T-cell (primary cell): ENCODE measurements at places on chromosomes 5 and 9. TPM values are rescaled to one million over a fixed set of nuclear protein-coding genes. Genes with fewer than 3 reads are reported as not detected.

The SLC36A3 gene
- total RNA-seq = not detected

GRCh38 chr5:78576376-78576775 is 72.2 kb downstream of the LHFPL2 start:
- H3K36me3 ChIP-seq = no peaks in the 10 kb centered on the region
- no peak overlapping the region for H3K27ac ChIP-seq
- H3K4me1 ChIP-seq = no peaks in the 10 kb centered on the region
- no peak overlapping the region for H3K4me3 ChIP-seq

The GFI1B gene
- 0.67 TPM for total RNA-seq

GRCh38 chr9:81423589-81424326 is 265.6 kb downstream of the TLE1 start:
- no peak for DNase-seq
- H3K4me1 ChIP-seq = no peaks in the 10 kb centered on the region
- no peaks in the 10 kb centered on the region for H3K36me3 ChIP-seq
- no peak overlapping the region for H3K27ac ChIP-seq
- no peak overlapping the region for H3K4me3 ChIP-seq
- H3K27me3 ChIP-seq = no peaks in the 10 kb centered on the region

The WWC1 gene
- 1.6 TPM for total RNA-seq

DNA sequence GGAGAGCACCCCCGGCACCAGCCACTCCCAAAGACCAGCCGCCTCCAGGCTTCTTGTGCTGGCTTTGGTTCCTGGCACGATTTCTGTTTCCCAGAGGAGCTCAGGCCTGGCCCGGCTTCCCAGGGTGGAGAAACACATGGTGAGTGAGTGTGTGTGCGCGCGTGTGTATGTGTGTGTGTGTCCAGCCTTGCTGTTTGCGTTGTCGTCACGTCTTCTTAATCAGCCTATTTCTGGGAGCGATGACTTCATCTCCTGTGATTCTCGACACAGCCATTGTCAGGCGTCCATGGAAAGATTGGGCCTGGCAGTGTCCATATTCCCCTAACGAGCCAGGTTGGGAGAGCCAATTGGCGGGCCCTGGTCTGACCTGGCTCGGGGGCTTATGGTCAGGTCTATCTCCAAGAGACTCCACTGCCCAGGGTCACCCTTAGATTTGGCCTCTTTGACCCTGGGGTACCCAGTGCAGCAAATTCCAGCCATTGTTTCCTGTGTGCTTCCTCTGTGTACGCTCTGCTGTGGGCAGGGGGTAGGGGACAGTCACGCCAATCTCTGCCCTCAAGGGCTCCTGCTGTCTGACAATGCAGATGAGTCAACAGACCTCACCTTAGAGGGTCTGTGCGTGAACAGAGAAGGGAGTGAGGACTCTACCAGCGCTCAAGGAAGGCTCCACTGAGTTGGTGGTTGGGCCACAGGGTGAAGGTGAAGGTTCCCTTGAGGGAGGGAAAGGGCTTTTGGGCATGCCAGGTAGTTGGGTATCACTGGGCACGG is 73.8 kb downstream of the DAB2IP start:
- H3K4me1 ChIP-seq = no peaks in the 10 kb centered on the region
- no peaks in the 10 kb centered on the region for H3K27me3 ChIP-seq
- H3K27ac ChIP-seq = no peak overlapping the region
- H3K36me3 ChIP-seq = no peaks in the 10 kb centered on the region
- no peak for DNase-seq

- H3K4me3 ChIP-seq = no peak overlapping the region
- no peaks in the 10 kb centered on the region for H3K27me3 ChIP-seq
- H3K27ac ChIP-seq = peak overlapping the region; percentile 99
Measured at GRCh38 chr5:131378721-131379541, 115.1 kb downstream of the CDC42SE2 start.

- H3K27ac ChIP-seq = no peak overlapping the region
- H3K4me1 ChIP-seq = no peaks in the 10 kb centered on the region
- no peak overlapping the region for H3K4me3 ChIP-seq
- no peaks in the 10 kb centered on the region for H3K27me3 ChIP-seq
- no peak for DNase-seq
- no peaks in the 10 kb centered on the region for H3K36me3 ChIP-seq
Measured at GRCh38 chr9:101925498-101925897, 187.1 kb upstream of the GRIN3A start.

DNA sequence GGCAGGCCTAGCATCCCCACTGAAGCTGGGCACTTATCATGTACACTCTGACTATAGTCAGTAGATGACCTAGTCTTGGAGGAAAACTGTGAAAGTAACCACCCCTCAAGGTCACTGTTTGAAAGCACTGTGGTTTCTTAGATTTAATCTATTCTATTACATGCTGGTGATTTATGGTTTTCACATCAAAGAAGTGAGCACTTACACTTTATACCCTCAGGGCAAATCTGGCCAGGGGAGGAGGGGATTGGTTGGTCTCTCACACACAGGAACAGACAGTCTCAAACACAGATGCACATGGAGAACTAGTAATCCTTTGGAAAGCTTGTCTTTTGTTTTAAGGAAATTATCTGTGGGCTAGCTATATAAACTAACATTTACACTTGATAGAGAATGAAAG is 17.9 kb upstream of the SPIN1 start:
- H3K27me3 ChIP-seq = no peaks in the 10 kb centered on the region
- H3K36me3 ChIP-seq = no peaks in the 10 kb centered on the region
- H3K27ac ChIP-seq = no peak overlapping the region
- no peak for DNase-seq
- no peaks in the 10 kb centered on the region for H3K4me1 ChIP-seq

GRCh38 chr5:175603987-175604739 is 53.7 kb upstream of the HRH2 start:
- H3K4me3 ChIP-seq = no peak overlapping the region
- H3K27me3 ChIP-seq = peaks cover 10% of the 10 kb centered on the region
- H3K27ac ChIP-seq = no peak overlapping the region
- H3K4me1 ChIP-seq = peaks cover 5% of the 10 kb centered on the region

The OR1J2 gene
- total RNA-seq = not detected

DNA sequence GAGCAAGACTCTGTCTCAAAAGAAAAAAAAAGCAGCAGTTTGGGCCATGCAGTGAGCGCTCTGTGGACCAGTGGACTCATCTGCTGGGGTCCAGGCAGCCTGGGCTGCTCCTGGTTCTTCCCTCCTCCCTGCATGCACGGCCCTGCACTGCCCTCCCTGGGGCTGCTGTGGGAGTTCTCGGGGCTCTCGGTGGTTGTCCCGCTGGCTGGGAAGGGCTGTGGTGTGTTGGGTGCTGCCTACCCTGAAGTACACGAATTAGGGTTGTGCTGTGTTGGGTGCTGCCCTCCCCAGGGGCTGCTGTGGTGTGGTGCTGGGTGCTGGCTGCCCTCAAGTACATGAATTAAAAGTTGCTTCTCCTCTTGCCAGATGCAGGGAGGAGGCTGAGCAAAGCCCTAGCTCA is 18.3 kb upstream of the CLPTM1L start:
- H3K27me3 ChIP-seq = peaks cover 59% of the 10 kb centered on the region
- no peaks in the 10 kb centered on the region for H3K36me3 ChIP-seq
- no peak overlapping the region for H3K27ac ChIP-seq
- no peaks in the 10 kb centered on the region for H3K4me1 ChIP-seq
- H3K4me3 ChIP-seq = no peak overlapping the region

GRCh38 chr5:24765219-24765618 is 120.4 kb upstream of the CDH10 start:
- no peaks in the 10 kb centered on the region for H3K36me3 ChIP-seq
- H3K4me3 ChIP-seq = no peak overlapping the region
- no peaks in the 10 kb centered on the region for H3K27me3 ChIP-seq
- H3K27ac ChIP-seq = no peak overlapping the region
- H3K4me1 ChIP-seq = no peaks in the 10 kb centered on the region

GRCh38 chr5:149953436-149954121 is 7.0 kb upstream of the SLC26A2 start:
- no peaks in the 10 kb centered on the region for H3K36me3 ChIP-seq
- H3K27ac ChIP-seq = no peak overlapping the region
- peaks cover 10% of the 10 kb centered on the region for H3K27me3 ChIP-seq
- no peak for DNase-seq

The C9orf43 gene
- total RNA-seq = 0.82 TPM

- no peak overlapping the region for H3K27ac ChIP-seq
- no peaks in the 10 kb centered on the region for H3K27me3 ChIP-seq
- no peaks in the 10 kb centered on the region for H3K36me3 ChIP-seq
- DNase-seq = no peak
- peaks cover 2% of the 10 kb centered on the region for H3K4me1 ChIP-seq
Measured at GRCh38 chr5:168680395-168680794, 101.2 kb upstream of the PANK3 start.

DNA sequence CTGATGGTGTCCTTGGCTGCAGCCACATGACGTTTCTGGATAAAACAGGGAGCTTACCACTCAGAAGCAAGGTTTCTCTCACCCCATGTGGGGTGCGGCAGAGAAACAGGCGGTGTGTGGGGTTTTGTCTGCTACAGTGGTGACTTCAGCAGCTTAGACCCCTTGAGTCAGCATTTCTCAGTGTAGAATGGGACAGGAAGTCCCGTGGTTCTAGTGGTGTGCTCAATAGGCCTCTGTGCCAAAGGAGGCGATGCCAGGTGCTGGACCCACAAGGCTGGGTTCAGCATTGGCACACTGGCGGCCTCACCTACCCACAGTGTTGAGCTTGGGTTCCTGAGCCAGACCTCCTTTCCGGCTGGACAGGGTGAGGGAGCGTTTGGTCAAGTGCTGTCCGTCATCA is 125.2 kb upstream of the SMIM23 start:
- DNase-seq = no peak
- H3K36me3 ChIP-seq = no peaks in the 10 kb centered on the region
- no peaks in the 10 kb centered on the region for H3K4me1 ChIP-seq
- H3K27ac ChIP-seq = no peak overlapping the region
- H3K27me3 ChIP-seq = peaks cover 2% of the 10 kb centered on the region
- H3K4me3 ChIP-seq = no peak overlapping the region

DNA sequence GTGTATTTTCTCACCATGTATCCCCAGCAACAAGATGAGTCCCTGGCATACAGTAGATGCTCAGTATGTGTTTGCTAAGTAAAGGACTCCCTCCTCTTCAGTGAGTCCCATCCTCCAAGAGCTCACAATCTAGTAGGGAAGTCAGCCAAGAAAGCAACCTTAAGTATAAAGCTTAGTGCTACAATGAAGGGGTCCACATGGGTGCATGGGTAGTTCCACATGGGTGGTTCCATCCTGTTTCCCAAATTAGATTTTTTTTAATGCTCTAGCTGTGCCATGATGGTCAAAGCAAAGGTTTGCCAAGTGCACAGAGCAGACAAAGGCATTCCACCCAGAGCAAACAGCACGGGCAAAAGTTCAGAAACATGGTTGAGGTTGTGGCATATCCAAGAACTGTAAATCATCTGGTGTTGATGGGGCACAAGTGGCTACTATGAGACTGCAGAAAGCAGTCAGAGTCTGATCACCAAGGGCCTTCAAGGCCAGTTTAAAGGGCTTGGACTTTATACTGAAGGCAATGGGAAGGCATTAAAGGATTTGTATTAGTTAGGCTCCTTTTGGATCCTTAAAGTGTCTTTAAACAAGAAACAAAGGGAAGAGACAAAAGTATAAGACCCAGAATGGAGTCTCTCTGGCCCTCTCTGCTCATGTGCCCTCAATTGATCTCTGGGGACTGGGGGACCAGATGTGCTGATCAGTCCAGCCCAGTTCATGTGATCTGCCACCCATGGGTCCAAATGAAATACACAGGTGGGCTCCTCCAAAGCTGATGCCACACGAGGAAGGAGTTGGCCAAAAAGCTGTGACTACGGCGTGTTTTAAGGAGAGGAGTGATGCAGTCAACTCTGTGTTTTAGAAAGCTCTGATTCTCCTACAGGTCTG is 9.0 kb upstream of the CPLX2 start:
- no peaks in the 10 kb centered on the region for H3K4me1 ChIP-seq
- H3K27ac ChIP-seq = no peak overlapping the region
- DNase-seq = no peak
- no peaks in the 10 kb centered on the region for H3K36me3 ChIP-seq

The TRIP13 gene
- total RNA-seq = 0.95 TPM

DNA sequence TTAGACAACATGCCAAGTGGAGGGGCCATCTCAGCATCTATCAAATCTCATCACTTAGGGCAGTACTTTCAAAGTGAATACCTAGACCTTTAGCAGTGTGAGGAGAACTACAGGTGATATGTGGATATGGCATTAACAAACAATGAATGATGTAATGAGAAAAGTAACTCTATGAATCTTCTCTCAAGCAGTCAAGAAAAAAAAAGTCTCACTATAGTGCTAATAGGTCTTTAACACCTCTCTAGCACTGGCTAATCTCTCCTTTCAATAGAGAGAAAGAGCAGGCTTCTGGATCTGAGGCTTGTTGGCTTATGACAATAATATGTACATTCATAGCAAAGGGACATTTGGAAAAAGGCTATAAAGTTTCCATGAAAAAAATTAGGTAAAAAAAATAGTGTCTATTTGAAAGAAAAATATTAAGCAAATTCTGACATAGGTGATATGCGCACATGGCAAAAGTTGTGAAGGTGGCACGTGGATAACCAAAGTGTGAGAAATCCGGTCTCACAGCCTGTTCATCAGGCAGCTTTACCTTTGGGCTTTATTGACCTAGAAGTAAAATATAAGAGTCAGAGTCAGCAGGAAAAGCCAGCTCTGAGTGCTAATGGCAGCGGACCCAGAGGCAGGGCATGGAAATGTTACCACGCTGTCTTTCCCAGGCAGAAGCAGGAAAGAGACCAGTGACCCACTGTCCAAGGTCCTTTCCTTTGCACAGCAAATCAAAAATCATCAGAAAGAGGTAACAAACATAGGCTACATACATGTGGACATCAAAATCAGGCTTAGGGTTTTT is 203.4 kb downstream of the EFNA5 start:
- no peak for DNase-seq
- no peak overlapping the region for H3K4me3 ChIP-seq
- no peaks in the 10 kb centered on the region for H3K36me3 ChIP-seq
- peaks cover 9% of the 10 kb centered on the region for H3K4me1 ChIP-seq
- H3K27me3 ChIP-seq = no peaks in the 10 kb centered on the region
- H3K27ac ChIP-seq = peak overlapping the region; percentile 15

DNA sequence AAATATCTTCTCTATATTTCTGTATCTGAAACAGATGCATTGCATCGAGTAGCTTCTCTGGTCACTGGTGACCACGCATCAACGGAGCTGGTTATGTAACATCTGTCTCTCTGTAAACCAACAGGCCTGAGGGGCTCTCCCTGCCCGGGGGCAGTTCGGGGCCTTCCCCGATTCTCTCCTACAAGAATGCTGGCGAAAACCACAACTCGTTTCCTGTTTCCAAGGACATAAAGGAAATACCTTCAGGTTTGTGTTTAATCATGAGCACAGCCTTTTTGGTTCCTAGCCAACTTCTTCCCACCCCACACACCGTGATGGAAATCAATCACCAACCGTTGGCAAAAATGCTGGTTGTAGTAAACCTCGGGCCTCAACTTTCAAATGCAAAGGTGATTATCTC is 25.1 kb downstream of the GDNF start:
- H3K36me3 ChIP-seq = no peaks in the 10 kb centered on the region
- DNase-seq = no peak
- H3K27ac ChIP-seq = no peak overlapping the region
- H3K4me3 ChIP-seq = no peak overlapping the region
- no peaks in the 10 kb centered on the region for H3K4me1 ChIP-seq

GRCh38 chr9:126587187-126588185 is 26.2 kb upstream of the LMX1B start:
- H3K27ac ChIP-seq = no peak overlapping the region
- H3K4me1 ChIP-seq = no peaks in the 10 kb centered on the region
- no peak overlapping the region for H3K4me3 ChIP-seq
- no peak for DNase-seq

The ZNF366 gene
- total RNA-seq = not detected

- no peaks in the 10 kb centered on the region for H3K36me3 ChIP-seq
- no peak overlapping the region for H3K4me3 ChIP-seq
- DNase-seq = no peak
- no peak overlapping the region for H3K27ac ChIP-seq
- no peaks in the 10 kb centered on the region for H3K4me1 ChIP-seq
Measured at GRCh38 chr5:135814316-135814715, 20.1 kb upstream of the SLC25A48 start.
